ENCODE measurements at places on chromosomes 11 and 22.

- no peak for DNase-seq
Observed at GRCh38 chr11:37422511-37422910, 824.5 kb upstream of the RAG2 start.

DNA sequence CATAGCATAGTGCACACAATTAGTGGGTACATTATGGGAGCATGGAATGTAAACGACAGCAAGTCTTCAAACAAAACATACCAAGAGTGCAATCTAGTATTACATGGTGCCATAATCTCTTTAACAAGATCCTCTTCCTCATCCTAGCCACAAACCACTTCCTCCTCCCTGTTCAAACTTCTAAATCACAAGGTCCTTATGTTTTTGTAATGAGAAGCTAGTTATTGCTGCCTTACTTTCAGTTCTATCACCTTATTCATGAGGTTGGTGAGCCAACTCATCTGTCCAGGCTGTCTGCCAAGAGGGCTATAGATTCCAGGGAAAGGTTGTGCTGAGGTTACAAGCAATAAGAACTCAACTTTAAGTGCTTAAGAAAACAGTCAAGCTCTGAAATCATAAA, 195.4 kb upstream of the ARHGAP20 start:
- peak; percentile 99 for DNase-seq

- DNase-seq = no peak
Observed at GRCh38 chr11:72280037-72280436, 36.1 kb upstream of the PHOX2A start.

DNA sequence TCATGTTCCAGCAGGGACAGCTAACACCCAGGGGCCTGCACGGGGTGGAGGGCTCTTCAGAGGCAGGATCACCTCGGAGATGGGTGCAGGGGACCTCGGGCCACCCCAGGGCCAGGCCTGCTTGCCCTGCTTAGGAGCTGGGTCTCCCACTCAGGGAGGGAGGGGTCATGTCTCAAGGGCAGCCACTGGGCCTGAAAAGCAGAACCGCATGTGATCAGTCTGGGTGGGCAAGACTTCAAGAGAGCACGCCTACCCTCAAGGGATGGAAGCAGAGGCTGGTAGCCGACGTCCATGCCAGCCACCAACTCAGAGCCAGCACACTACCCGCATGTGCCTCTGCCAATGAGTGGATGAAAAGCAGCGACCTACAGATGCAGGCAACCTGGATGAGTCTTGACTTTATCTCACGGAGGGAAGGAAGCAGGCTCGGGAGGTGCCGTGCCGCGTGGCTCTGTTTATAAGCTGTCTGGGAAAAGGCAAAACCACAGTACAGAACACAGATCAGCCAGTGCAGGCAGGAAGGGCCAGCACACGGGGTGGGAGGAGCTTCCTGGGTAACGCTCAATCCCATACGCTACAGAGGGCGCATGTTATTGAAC, 16.0 kb downstream of the TBX1 start:
- no peak for DNase-seq

GRCh38 chr11:1651411-1651980, 21.9 kb downstream of the KRTAP5-5 start:
- no peak for DNase-seq

Measured in fibroblast of lung (primary cell).